ENCODE measurements at places on chromosomes 2 and 18.

- no peak for DNase-seq
Observed at GRCh38 chr2:58033530-58033929, 13.1 kb upstream of the VRK2 start.

GRCh38 chr18:10329101-10329500 lies 125.3 kb upstream of the APCDD1 start:
- no peak for DNase-seq

DNA sequence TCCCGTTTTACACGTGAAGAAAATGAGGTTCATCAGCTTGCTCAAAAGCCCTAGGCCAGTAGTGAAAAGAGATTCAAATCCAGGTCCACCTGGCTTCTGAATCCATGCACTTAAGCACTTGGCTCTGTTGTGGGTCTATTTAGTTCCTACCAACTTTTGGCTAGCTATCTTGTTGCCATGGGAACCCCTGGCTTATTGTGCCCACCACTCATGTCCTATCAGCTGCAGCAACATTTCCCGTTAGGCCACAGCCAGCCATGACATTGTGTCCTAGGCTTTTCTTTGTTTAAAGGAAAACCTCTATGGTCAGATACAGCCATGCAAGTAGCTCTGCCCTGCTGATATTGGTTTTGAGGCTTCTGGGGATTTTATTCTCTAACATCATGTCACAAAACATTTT lies 49.8 kb downstream of the PLEK start:
- DNase-seq = no peak

DNA sequence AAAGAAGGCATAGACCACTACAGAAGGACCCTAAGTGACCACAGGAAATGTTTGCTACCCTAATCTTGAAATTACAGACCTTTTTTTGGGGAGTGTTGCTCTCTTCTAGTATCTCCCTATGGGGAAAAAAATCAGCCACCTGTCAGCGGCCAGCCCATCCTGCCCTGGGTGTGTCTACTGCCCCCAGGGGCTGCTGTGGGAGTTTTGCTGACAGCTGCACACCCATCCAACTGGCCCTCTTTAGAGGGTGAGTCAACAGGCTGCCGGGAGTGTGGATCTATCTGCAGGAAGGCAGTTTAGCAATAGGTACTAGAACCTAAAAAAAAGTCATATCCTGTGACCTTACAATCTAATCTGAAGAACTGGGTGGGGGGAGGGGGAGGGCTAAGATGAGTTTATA lies 796 bp upstream of the DYSF start:
- no peak for DNase-seq

GRCh38 chr2:178997477-178997876 lies 52.5 kb downstream of the CCDC141 start:
- no peak for DNase-seq

Data from NCI-H1436 treated with DMSO at 0.1 percent for 48 hours (cell line).